ENCODE measurements at places on chromosomes 1 and 21.

- no peak overlapping the region for H3K27ac ChIP-seq
- H3K4me3 ChIP-seq: no peak overlapping the region
- no peak for DNase-seq
- H3K36me3 ChIP-seq: peaks cover 5% of the 10 kb centered on the region
- peaks cover 14% of the 10 kb centered on the region for H3K4me1 ChIP-seq
Measured at GRCh38 chr1:248807067-248807737, 18.5 kb downstream of the SH3BP5L start.

GRCh38 chr1:5370311-5370710 lies 621.9 kb downstream of the NPHP4 start:
- no peak overlapping the region for H3K27ac ChIP-seq
- no peaks in the 10 kb centered on the region for H3K36me3 ChIP-seq
- H3K4me3 ChIP-seq: no peak overlapping the region
- no peaks in the 10 kb centered on the region for H3K27me3 ChIP-seq
- no peaks in the 10 kb centered on the region for H3K4me1 ChIP-seq

- H3K27me3 ChIP-seq: no peaks in the 10 kb centered on the region
- DNase-seq: no peak
- H3K4me3 ChIP-seq: no peak overlapping the region
- H3K27ac ChIP-seq: no peak overlapping the region
Measured at GRCh38 chr1:86239894-86240293, 83.3 kb upstream of the COL24A1 start.

DNA sequence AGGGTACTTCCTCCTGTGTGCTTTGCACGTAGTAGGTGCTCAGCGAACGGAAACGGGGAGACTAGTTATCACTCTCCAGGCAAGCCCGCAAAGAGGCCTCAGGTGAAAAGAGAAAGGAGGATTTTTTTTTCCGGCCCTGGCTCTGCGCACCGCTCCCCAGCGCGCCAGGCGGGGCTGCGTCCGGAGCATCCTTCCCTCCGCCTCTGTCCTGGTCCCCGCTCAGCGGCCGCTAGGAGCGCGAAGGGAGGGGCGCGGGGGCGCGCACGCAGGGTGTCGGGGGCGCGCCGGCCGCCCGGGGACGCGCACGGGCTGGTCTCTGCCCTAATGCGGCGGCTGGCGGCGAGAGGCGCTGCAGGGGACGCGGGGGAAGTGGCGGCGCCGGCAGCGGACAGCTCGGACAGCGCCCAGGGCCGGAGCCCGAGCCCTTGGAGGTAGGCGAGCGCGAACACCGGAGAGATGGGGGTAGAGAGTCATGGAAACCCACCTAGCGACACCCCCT lies 42.3 kb upstream of the NFASC start:
- H3K4me3 ChIP-seq: peak overlapping the region; percentile 62
- H3K4me1 ChIP-seq: peaks cover 15% of the 10 kb centered on the region
- no peak for DNase-seq

- DNase-seq: no peak
- no peaks in the 10 kb centered on the region for H3K4me1 ChIP-seq
- no peaks in the 10 kb centered on the region for H3K27me3 ChIP-seq
- no peak overlapping the region for H3K27ac ChIP-seq
Measured at GRCh38 chr1:209443361-209443931, 140.1 kb upstream of the CAMK1G start.

- peaks cover 15% of the 10 kb centered on the region for H3K4me1 ChIP-seq
- H3K27me3 ChIP-seq: no peaks in the 10 kb centered on the region
- no peak for DNase-seq
Measured at GRCh38 chr1:9447215-9447960, 91.9 kb upstream of the SLC25A33 start.

DNA sequence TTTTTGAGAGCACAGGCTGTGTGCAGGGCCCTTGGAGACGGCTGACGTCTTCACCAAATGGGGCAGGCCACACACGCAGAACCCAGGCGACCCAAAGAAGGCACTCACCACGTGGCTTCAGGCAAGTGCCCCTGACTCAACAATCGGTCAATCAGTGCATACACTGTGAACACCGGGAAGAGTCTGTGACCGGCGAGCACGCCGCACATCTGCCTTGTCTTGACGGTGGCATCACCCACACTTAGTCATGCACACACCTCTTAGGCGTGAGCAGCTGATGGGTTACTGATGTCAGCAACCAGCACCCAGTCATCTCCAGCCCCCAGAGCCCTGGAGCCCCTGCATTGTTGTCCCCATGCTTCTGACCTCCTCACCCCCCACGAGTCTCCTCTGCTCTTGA lies 4.9 kb upstream of the LRRC3 start:
- no peak for DNase-seq
- no peaks in the 10 kb centered on the region for H3K27me3 ChIP-seq
- H3K36me3 ChIP-seq: no peaks in the 10 kb centered on the region
- no peak overlapping the region for H3K27ac ChIP-seq
- H3K4me3 ChIP-seq: no peak overlapping the region

- no peak overlapping the region for H3K27ac ChIP-seq
- no peaks in the 10 kb centered on the region for H3K36me3 ChIP-seq
- no peak for DNase-seq
- H3K27me3 ChIP-seq: no peaks in the 10 kb centered on the region
- H3K4me1 ChIP-seq: peaks cover 12% of the 10 kb centered on the region
- no peak overlapping the region for H3K4me3 ChIP-seq
Measured at GRCh38 chr1:229666585-229666984, 40.5 kb downstream of the URB2 start.

- H3K4me3 ChIP-seq: peak overlapping the region; percentile 84
- no peak for DNase-seq
- no peak overlapping the region for H3K27ac ChIP-seq
- no peaks in the 10 kb centered on the region for H3K27me3 ChIP-seq
Measured at GRCh38 chr1:151347523-151348246, 633 bp upstream of the RFX5 start.

DNA sequence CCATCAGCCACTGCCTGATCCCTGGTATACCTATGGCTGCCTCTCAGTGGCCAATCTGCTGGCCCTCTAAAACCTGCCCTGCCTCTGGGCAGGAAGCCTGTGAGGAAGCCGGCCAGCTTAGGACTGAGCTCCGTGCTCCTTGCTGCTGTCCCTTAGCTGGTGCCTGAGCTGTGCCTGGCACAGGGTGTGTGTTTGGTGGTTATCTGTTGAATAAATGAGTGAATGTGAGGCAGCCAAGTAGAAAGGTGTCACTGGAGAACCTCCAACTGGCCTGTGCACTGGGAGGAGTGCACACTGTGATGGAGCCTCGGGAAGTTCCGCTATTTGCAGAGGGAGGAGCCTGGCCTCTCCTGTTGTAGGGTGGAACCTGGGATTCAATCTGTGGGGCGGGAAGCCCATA lies 63.4 kb upstream of the STUM start:
- H3K27me3 ChIP-seq: no peaks in the 10 kb centered on the region
- DNase-seq: no peak
- H3K36me3 ChIP-seq: no peaks in the 10 kb centered on the region
- H3K4me3 ChIP-seq: no peak overlapping the region
- H3K4me1 ChIP-seq: no peaks in the 10 kb centered on the region
- no peak overlapping the region for H3K27ac ChIP-seq

DNA sequence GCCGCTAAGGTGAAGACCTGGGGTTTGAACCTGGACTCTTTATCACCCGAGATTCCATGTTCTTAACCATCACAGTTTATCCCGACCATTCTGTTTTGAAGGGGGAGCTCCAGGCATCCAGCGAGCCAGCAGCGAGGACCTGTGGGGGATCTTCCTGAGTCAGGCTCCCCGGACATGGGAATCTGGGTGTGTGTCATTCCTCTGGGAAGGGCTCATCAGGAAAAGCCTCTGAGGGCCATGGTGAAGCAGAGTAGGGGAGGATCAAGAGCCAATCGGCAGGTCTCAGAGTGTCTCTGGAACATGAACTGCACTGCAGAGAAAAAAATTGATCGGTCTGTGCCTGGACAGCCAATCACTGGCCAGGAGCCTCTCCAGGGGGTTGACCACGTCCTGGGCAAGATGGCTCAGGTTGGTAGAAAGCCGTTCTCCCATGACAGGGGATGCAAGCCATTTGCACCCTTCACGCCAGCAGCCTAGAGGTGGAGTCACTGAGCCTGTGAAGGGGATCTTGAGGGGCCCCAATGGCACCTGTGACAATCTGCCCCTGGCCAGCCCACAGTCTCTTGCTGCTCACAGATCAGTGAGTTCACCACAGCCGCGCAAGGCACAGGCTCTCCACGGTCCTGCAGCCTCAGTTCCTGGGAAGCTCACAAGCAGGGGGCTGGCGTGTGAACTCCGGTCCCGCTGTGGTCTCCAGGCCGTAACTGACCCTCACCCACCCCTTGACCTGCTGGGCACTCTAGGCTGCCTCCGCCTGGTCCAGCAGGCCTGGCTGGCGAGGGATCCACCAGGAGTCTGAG lies 20.4 kb upstream of the ACTRT2 start:
- DNase-seq: no peak
- no peak overlapping the region for H3K27ac ChIP-seq
- H3K36me3 ChIP-seq: no peaks in the 10 kb centered on the region
- H3K27me3 ChIP-seq: no peaks in the 10 kb centered on the region
- peaks cover 26% of the 10 kb centered on the region for H3K4me1 ChIP-seq

DNA sequence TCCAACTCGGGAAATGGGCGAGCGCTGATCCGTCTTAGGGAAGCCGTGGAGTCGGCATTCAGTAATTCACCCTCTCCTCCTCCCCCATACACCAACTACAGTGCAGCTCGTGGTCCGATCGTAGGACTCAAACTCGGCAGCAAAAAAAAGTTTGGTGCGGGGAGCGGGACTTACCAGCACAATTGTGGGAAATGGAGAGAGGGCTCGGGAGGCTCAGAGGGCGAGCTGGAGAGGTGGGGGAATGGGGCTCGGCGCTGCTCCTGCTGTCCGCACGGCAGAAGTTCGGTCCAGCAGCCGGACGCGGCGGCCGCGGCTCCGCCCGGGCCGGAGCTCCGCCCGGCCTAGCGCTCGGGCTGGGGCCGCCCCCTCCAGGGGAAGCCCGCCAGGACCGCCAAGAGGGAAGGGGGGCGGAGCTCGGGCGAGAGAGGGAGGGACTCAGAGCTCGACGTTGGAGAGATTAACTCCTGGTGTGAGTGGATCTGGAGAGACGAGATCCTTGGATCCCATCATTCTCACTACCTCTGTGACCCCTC lies 676 bp upstream of the PIAS3 start:
- H3K4me3 ChIP-seq: peak overlapping the region; percentile 98
- peaks cover 14% of the 10 kb centered on the region for H3K4me1 ChIP-seq
- H3K27ac ChIP-seq: peak overlapping the region; percentile 90
- peak; percentile 77 for DNase-seq

GRCh38 chr1:158930504-158930903 lies 848 bp upstream of the PYHIN1 start:
- H3K27ac ChIP-seq: no peak overlapping the region
- DNase-seq: no peak
- no peaks in the 10 kb centered on the region for H3K27me3 ChIP-seq
- H3K4me3 ChIP-seq: no peak overlapping the region
- no peaks in the 10 kb centered on the region for H3K36me3 ChIP-seq

DNA sequence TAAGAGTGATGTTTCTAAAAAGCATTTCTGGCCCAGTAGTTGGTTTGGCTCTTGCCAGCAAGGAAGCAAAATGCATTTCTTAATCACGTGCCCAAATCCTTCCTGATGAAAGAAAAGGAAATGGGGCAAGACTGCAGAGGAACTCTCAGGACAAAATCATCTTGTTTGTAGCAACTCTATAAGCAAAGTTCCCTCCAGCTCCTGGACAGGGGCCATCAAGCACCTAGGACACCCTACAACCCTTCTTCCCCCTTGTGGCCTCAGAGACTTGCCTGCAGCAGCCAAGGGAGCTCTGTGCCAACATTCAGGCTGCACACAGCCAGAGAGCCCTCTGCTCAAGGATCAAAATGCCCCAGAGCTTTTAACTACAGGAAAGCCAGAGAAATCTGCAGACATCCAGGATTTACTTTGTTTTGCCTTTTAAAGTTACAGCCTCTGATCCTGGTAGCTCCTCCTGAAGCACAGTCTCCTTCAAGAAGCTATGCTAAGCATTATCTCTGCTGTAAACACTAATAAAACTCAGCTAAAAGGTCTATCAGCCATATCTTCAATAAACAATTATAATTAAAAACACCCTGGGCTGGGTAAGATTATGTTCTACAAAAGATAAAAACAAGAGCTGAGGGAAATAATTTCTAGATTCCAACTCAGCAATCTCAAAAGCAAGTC lies 105.0 kb downstream of the KIAA0319L start:
- H3K36me3 ChIP-seq: peaks cover 25% of the 10 kb centered on the region
- H3K27me3 ChIP-seq: no peaks in the 10 kb centered on the region
- peaks cover 16% of the 10 kb centered on the region for H3K4me1 ChIP-seq
- H3K4me3 ChIP-seq: no peak overlapping the region
- H3K27ac ChIP-seq: no peak overlapping the region
- DNase-seq: no peak

DNA sequence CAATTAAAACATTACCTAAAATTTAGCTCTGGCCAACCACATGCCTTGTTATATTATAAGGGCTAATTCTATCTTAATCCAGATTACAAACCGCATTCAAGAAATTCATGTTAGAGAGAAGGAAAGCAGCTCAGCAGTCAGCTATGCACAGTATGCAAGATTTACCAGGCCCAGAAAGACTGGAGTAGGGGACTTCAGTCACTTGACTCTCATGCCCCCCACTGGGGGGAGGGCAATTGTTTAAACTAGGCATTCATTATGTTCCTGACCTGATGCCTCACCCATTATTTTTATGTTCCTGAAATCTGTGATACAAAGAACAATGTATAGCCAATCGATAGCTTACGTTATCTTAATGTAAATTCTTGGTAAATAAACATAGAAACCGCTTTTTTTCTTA lies 96.9 kb downstream of the ZNF644 start:
- no peak overlapping the region for H3K4me3 ChIP-seq
- no peak overlapping the region for H3K27ac ChIP-seq
- H3K27me3 ChIP-seq: no peaks in the 10 kb centered on the region
- DNase-seq: no peak

DNA sequence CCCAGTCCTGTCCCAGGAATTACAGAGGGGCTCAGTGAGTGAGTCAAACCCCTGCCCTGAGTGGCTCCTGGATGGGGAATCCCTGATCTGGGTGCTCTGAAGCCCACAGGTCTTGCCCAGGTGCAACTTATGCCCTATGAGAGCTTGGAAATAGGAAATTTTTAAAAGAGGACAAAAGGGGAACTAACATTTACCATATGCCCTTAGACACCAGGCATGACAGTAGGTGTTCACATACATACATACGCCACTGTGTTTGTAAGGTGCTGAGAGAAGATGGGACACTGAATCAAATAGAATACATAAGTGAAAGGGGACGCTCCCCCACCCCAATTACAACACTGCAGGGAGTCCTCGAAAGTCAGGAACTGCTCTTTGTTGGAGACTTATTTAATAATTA lies 1.4 kb downstream of the CFAP45 start:
- no peaks in the 10 kb centered on the region for H3K36me3 ChIP-seq
- H3K27ac ChIP-seq: no peak overlapping the region
- H3K4me1 ChIP-seq: no peaks in the 10 kb centered on the region
- no peak for DNase-seq

Data from thoracic aorta (tissue), 2 donors.